ENCODE measurements at places on chromosomes 2 and 18.

GRCh38 chr2:231270221-231271114 is 72.0 kb downstream of the ARMC9 start:
- no peak for DNase-seq

DNA sequence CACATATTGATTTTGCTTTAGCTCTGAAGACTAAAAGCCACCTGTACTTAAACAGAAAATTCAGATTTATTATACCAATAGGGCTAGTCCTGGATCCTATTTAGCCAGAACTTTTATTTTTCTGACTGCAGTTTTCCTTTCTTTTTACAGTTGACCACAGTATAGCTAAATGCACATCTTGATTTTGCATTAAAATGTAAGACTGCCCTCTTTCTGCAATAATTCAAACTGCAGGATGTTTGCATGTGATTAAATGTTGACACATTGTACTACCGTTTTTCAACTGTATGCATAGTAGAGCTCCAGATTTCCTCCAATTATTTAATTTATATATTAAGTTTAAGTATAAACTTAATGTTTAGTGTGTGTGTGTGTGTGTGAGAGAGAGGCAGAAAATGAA is 1262.9 kb downstream of the SUCLG1 start:
- DNase-seq = no peak

DNA sequence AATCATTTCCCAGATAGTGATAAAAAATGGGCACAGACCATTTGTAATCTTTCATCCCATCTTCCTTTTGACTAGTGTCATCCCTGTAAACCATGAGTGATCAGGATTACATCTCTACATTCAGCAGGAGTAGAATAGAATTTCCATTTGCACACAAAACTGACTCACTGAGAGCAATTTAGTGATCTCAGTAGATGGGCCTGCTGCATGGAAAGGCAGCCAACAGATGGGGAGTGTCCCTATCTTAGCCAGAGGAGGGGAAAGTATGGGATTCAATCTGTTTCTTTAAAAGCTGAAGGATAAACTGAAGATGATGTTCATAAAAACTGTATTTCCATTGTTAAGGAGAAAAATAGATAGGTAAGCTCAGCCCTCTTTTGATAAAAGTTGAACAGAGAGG is 441.7 kb downstream of the ZNF521 start:
- DNase-seq = no peak

- DNase-seq = no peak
Measured at GRCh38 chr2:175396696-175397095, 215.2 kb upstream of the ATP5MC3 start.

GRCh38 chr18:78640246-78640995 is 339.2 kb upstream of the SALL3 start:
- no peak for DNase-seq

DNA sequence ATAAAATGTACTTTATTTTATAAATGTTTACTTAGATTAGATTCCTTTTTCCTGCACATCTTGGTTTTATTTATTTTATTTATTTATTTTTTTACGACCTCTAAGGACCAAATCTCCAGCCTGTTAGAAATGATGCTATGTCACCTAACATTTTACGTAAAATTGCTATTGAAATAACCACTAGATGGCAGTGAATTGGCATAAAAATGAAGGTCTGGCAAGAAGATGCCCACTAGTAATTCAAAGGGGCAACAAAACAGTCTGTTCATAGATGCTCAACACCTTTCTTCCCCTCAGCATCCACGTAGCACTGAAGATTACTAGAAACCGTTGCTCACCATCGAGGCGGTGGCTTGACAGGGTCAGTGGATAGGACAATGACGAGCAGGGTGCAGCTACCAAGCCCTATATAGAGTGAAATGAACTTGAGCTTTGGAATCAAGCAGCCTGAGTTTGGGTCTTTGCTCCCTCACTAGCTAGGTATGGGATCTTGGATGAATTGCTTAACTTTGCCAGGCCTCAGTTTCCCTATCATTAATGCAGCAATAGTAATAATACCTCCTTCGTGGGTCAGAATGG is 128.7 kb upstream of the L3MBTL4 start:
- DNase-seq = no peak

DNA sequence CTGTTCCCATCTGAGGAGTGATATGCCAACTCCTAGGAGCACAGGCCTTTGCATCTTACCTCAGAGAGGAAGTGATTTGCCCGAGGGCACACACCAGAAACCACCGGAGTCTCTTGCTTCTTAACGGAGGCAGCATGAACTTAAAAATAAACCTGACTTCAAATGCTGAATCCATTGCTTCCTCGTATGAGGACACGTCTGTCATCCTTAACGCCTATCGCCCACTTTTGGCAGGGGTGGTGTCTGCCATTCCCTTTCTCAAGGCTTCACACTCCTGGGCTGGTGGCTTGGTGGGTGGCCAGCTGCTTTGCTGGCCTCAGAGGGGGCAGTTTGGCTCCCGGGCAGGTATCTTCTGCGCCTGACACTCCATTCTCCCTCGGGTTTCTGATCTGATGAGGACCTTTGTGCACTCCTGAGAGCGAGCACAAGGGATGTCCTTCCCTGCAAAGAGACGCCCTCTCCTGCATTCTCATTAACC is 1.1 kb upstream of the PREB start:
- DNase-seq = no peak

DNA sequence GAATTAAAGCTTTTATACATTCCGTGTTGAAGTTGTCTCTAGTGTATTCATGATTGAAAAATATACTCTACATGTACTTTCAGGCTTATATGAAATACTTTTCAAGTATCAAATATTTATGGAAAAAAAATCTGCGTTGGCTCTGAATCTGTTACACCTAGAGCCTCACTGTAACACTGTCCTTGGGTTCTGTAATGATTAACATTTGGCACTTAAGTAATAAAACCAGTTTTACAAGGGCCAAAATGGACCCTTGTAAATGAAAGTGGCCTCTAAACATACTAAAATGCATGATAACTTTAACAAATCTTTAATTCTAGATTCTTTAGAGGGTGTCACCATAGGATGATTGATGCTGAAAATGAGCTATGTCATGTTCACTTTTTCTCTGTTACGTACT is 162.8 kb downstream of the PTPRM start:
- no peak for DNase-seq

DNA sequence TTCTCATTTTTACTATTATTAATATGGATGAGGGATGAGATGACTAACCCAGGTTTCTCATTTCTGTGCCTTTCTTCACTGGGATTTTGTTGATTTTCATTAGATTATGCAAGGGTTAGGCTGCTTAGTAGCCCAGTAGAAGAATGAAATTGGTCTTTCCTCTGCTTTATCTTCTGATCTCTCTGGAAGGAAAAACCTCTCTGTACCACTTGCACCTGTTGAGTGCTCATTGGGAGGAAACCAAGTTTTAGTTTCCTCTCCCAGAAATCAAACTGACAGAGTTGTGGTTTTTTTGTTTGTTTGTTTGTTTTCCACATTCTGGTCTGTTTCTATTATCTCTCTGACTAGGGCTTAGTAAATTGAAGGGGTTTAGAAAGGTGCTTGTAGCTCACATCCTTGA is 60.8 kb downstream of the KIAA1328 start:
- no peak for DNase-seq

DNA sequence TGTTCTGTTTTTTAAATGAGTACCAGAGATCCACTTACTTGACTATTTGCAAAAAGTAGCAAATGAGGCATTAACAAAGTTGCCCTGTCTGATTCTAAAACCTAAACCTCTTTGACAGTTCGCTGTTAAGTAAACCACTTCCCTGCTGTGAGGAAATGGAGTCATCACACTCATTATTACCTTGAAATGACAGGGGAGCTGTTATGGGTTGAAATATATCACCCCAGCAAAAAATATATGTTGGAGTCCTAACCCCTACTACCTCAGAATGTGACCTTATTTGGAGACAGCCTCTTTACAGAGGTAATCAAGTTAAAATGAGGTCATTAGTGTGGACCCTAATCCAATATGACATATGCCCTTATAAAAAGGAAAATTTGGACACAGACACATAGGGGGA is 36.1 kb downstream of the DHRS9 start:
- DNase-seq = no peak

GRCh38 chr2:157488877-157489276 is 45.0 kb upstream of the CYTIP start:
- DNase-seq = no peak

DNA sequence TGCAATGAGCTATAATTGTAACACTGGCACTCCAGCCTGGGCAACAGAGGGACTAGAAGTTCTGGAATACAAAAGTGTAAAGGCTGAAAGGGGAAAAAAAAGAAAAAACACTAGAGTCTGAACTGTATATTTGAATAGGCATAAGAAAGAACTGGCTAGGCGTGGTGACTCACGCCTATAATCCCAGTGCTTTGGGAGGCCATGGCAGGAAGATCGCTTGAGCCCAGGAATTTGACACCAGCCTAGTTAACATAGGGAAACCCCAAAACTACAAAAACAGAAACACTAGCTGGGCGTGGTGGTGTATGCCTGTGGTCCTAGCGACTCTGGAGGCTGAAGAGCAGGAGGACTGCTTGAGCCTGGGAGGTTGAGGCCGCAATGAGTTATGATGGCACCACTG is 70.6 kb downstream of the SAP130 start:
- no peak for DNase-seq

GRCh38 chr18:78771496-78772359 is 207.9 kb upstream of the SALL3 start:
- DNase-seq = no peak

GRCh38 chr2:121831841-121832240 is 76.4 kb downstream of the TSN start:
- DNase-seq = no peak

DNA sequence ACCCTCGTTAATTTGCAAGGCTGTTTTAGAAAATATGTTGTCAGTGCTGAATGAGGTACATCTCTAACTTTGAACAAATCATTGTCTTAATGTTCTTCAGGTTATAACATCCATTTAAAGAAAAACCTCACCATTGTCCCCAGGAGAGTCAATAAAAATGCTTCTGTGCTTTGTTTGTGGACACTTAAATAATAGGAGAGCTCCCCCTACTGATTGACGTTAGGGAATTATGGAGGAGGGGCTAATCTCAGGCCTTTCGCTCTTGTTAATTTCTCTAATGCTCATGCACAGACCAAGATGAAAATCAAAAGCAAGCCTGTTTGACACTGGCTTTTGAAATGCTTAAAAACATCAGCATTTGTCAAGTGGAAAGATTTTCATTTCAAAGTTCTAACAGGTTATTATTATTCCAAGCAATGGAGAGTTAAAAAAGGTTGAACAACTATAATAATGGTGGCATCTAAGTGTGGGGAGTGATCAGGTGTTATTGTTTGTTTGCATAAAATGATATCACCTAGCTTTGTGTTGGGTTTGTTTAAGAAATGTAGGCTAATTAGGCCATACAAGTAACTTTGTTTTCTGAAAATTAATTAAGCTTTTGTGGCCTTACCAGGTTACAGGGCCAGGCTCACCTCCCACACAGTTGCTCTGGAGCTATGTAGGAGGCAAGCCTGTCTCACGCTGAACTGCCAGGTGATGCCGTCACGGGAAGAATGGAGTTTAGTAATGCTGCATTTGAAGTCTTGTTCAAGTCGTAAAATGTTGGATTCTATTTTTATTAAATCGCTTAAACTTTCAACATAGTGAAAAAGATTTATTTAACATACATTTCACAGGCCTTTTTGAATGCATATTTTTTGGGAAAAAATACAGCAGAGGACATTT is 51.7 kb upstream of the SMIM21 start:
- DNase-seq = no peak

DNA sequence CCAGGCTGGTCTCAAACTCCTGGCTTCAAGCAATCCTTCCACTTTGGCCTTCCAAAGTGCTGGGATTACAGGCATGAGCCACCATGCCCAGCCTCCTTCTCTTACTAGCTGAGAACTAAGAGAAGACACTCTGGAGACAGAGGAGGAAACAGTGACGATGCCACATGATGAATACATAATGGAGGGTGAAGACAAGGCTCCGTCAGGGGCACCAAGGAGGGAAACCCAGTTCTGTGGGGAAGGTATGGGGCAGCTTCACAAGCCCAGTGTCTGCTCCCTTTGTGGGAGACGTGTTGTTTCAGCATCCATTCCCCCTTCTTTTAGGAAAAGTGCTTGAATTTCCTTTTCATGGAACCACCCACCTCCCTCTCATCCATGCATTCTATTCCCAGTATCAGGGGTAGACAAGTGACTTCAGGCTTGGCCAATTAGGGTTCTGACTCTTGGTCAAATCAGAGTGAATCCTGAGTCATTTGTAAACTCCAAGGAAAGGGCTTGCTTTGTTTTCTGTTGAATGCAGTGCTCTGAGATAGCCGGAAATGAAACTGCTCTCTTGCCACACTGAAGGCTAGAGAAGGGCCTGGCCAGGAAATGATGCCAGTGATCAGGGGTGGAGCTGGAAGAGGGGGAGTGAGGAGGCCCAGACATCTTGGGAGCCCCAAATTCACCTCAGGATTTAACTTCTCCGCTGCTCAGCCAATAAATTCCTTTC is 23.7 kb downstream of the TMEM127 start:
- DNase-seq = no peak

DNA sequence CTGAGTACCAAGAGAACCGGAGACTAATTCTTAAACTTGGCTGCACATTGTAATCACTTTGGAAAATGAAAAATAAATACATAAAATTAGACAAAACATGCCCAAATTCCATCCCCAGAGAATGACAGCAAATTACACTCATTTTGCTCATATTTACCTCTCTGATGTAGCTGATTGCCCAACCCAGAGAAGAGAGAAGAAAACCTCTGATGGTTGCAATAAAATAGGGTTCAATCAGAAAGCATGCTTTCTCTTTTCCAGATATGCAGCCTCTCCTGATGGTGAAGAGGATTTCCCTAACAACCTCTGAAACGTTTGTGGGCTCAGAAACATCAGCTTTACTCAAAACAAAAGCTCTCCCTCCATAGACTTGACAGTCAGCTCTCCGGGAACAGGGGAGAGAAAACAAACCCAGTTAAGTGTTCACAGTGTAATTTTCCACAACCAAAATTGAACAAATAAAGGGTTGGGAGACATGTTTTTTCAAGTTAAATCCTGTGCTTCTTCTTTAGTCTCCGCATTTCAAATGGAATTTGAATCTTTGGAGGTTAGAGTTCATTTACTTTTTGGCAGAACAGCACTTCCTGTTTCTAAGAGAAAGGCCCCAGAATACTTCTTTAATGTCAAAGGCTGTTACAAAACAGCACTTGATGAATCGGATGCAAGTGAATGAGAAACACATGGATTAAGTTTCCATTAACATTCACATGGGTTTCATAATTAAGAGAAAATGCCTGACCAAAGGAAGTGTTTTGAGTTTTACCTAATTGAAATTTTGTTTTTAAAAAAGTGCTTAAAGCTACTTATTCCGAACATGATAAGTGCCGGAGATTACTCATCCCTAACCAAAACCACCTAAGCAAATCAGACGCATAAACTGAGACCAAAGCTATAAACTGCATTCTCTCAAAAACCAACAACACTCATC is 570.1 kb upstream of the SYT4 start:
- DNase-seq = no peak

GRCh38 chr18:6741232-6741663 is 11.7 kb downstream of the ARHGAP28 start:
- no peak for DNase-seq

GRCh38 chr2:54122171-54122935 is 6.9 kb downstream of the ACYP2 start:
- DNase-seq = no peak

GRCh38 chr2:149766339-149766738 is 178.8 kb upstream of the MMADHC start:
- no peak for DNase-seq

Data from stimulated activated CD4-positive, alpha-beta T cell treated with anti-CD3 and anti-CD28 coated beads, Interleukin-12 subunit alpha, Interleukin-12 subunit beta, amount 100 ng/mL, for 24 hours (primary cell).